H1 (cell line): ENCODE measurements at places on chromosomes 12 and 14. TPM values are rescaled to one million over a fixed set of nuclear protein-coding genes. Genes with fewer than 3 reads are reported as not detected.

GRCh38 chr12:107853479-107853878 is 79.0 kb downstream of the ASCL4 start:
- DNase-seq: no peak
- H3K27me3 ChIP-seq: no peaks in the 10 kb centered on the region
- H3K4me1 ChIP-seq: no peaks in the 10 kb centered on the region
- no peaks in the 10 kb centered on the region for H3K36me3 ChIP-seq
- H3K4me3 ChIP-seq: no peak overlapping the region

- peaks cover 9% of the 10 kb centered on the region; the same call in 1 of the 2 replicates for H3K4me1 ChIP-seq
- no peaks in the 10 kb centered on the region for H3K36me3 ChIP-seq
- H3K27ac ChIP-seq: no peak overlapping the region
- DNase-seq: peak; percentile 14
Measured at GRCh38 chr14:92475451-92476187, 38.0 kb upstream of the RIN3 start.

DNA sequence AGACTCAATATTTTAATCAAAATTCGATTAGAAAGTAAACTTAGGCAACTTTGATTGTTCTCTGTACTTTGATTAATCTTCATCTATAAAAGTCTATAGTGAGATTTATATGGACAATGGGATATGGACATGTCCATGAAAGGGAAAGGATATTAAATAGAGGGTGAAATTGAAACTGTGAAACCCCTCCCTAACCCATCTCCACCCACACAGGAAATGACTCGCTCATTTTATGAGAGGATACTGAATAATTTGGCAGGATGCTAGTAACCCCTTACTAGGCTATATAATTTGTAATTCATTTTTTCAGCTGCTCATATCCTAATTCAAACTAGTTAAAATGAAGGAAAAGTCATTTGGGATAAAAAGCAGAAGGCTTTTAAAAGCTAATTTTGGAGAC is 328.0 kb upstream of the ATP2B1 start:
- H3K4me1 ChIP-seq: no peaks in the 10 kb centered on the region
- DNase-seq: no peak
- H3K27ac ChIP-seq: no peak overlapping the region
- H3K27me3 ChIP-seq: no peaks in the 10 kb centered on the region
- no peaks in the 10 kb centered on the region for H3K36me3 ChIP-seq
- H3K4me3 ChIP-seq: no peak overlapping the region

GRCh38 chr12:503111-503761 is 43.5 kb downstream of the B4GALNT3 start:
- H3K27me3 ChIP-seq: no peaks in the 10 kb centered on the region
- peaks cover 2% of the 10 kb centered on the region for H3K4me1 ChIP-seq
- no peak overlapping the region for H3K4me3 ChIP-seq
- no peak overlapping the region for H3K27ac ChIP-seq
- no peaks in the 10 kb centered on the region for H3K36me3 ChIP-seq
- no peak for DNase-seq

DNA sequence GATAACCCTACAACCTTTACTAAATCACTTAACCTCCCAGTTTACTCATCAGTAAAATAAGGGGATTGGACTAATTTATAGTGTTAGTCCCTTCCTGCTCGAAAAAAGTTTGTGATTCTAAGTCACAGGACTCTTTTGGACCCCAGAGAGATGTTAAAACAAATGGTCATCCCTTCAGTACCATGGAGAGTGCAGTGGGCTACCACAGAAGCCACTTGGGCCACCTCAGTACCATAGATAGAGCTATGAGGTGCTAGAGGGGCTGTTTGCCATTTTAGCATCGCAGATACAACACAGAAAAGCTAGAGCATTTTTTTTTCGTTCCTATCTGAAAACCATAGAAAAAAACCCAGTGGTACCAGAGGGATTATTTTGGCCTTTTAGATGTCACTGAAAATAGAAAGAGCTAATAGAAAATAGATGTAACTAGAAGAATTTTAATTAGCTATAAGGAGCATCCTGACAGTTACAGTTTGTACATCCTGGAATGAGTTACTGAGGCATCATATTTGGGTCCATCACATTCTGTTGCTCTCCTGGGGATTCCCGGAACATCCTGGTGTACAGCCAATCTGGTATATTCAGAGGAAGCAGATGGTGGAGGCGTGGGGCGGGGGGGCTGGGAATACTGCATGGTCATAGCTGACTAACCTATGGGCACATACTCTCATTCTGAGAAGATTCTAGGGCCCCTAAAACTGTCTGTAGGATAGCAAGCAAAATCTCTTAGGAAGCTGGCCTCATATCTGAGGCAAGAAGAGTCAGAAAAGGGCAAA is 2.8 kb downstream of the ZNF219 start:
- DNase-seq: no peak
- H3K4me3 ChIP-seq: peak overlapping the region; percentile 85; the same call in 1 of the 2 replicates
- no peak overlapping the region for H3K27ac ChIP-seq
- H3K4me1 ChIP-seq: peaks cover 16% of the 10 kb centered on the region
- no peaks in the 10 kb centered on the region for H3K27me3 ChIP-seq

DNA sequence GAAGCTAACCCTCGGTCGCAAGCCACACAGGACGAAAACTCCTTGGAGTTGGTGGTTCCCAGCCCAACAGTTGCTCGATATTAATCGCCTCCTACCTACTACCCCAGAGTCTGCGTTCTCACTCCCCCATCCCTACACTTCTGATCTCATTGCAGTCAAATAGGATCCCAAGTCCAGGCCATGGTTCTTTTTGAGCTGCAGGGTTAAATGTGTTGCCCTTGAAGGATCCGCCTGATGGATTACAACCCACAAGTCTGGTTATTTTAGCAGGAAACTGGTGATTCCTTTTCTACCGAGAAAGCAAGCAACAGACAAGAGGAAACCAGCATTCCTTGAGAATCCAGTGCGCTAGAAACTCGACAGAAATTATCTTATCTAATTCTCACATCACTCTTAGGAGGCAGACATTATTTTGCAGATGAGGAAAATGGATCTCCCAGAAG is 785 bp upstream of the NIN start:
- H3K27ac ChIP-seq: no peak overlapping the region
- H3K4me3 ChIP-seq: peak overlapping the region; percentile 70
- peaks cover 49% of the 10 kb centered on the region for H3K27me3 ChIP-seq
- no peaks in the 10 kb centered on the region for H3K36me3 ChIP-seq

DNA sequence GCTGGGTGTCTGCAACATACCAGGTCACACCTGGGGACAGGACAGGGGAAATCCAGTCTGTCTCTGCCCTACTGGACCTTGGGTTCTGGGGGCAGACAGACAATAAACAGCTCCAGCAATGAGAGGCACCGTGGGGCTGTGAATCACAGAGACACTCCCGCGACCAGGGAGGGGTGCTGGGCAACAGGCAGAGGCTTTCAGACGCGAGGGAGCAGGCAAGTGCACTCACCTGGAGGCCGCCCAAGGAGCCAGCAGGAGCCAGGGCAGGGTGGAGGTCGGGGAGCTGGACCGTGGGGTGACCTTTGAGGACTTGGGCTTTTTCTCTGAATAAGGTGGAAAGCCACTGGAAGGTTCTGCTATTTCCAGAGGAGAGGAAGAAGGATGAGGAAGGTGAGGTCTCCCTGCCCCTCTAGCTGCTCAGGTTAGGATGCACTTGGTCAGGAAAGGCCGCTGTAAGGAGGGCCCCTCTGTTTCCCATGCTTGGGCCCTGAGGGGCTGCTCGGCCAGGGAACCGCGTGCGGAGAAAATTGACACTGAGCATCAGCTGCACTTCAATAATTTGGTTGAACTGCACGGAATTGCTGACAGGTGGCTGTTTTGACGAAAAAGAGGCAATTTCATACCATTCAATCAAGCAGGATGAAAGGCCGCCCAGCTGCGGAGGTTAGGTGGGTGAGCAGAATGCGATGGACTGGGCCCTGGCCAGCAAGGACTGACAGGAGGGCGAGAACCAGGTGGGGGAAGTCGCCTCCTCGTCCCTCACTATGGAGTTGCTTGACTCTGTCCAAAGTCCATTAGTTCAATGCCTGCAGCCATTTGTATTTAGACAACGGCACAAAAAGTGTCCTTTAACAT is 42.2 kb downstream of the JAG2 start:
- no peak overlapping the region for H3K4me3 ChIP-seq
- no peaks in the 10 kb centered on the region for H3K36me3 ChIP-seq
- no peaks in the 10 kb centered on the region for H3K4me1 ChIP-seq
- no peaks in the 10 kb centered on the region for H3K27me3 ChIP-seq

GRCh38 chr14:55097881-55098560 is 31.0 kb upstream of the LGALS3 start:
- peaks cover 1% of the 10 kb centered on the region; the same call in 1 of the 2 replicates for H3K4me1 ChIP-seq
- DNase-seq: no peak
- H3K27me3 ChIP-seq: no peaks in the 10 kb centered on the region
- H3K36me3 ChIP-seq: no peaks in the 10 kb centered on the region
- H3K4me3 ChIP-seq: no peak overlapping the region

- DNase-seq: no peak
- no peaks in the 10 kb centered on the region for H3K27me3 ChIP-seq
- H3K27ac ChIP-seq: no peak overlapping the region
- H3K36me3 ChIP-seq: no peaks in the 10 kb centered on the region
- no peak overlapping the region for H3K4me3 ChIP-seq
Measured at GRCh38 chr12:103884316-103884715, 43.3 kb upstream of the NT5DC3 start.

- no peaks in the 10 kb centered on the region for H3K27me3 ChIP-seq
- no peak for DNase-seq
- no peak overlapping the region for H3K27ac ChIP-seq
- H3K36me3 ChIP-seq: no peaks in the 10 kb centered on the region
Measured at GRCh38 chr14:98826618-98827017, 445.4 kb downstream of the BCL11B start.

The FITM1 gene
- total RNA-seq: 0.33 and 0.76 TPM in 2 replicates

The ETFBKMT gene
- total RNA-seq: 1.1 and 1.7 TPM in 2 replicates

The ASCL1 gene
- total RNA-seq: not detected in 2 replicates

The GLI1 gene
- total RNA-seq: 20.6 and 23.5 TPM in 2 replicates

The SYNJ2BP gene
- 29.7 and 30.6 TPM in 2 replicates for total RNA-seq

The DEPDC4 gene
- total RNA-seq: 3.8 and 4.8 TPM in 2 replicates
